ENCODE measurements at places on chromosomes 6 and 20.

GRCh38 chr20:19690462-19690861 lies 67.6 kb upstream of the RIN2 start:
- DNase-seq: no peak

GRCh38 chr6:62998022-62998421 lies 213.2 kb upstream of the FKBP1C start:
- no peak for DNase-seq

- DNase-seq: no peak
Observed at GRCh38 chr6:158767709-158768108, 51.5 kb downstream of the EZR start.

DNA sequence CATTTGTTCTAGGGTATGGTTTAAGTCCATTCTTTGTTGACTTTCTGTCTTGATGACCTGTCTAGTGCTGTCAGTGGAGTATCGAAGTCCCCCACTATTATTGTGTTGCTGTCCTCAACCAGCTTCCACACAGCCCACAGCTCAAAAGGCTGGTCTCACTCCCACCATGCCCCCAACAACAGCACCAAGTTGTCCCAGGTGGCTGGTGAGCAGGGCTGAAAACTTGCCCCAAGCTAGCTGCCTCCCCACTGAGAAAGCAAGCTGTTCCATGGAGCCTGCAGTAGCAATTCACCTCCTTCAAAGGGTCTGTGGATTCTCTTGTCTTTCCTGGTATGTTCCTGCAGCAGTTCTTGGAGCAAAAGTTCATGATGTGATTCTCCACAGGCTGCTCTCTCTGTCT lies 221.0 kb downstream of the SYNDIG1 start:
- DNase-seq: no peak

All from CD4-positive, alpha-beta T cell treated with Interleukin-4 for 4 hours (primary cell).